ENCODE measurements at places on chromosomes 1 and 21.

DNA sequence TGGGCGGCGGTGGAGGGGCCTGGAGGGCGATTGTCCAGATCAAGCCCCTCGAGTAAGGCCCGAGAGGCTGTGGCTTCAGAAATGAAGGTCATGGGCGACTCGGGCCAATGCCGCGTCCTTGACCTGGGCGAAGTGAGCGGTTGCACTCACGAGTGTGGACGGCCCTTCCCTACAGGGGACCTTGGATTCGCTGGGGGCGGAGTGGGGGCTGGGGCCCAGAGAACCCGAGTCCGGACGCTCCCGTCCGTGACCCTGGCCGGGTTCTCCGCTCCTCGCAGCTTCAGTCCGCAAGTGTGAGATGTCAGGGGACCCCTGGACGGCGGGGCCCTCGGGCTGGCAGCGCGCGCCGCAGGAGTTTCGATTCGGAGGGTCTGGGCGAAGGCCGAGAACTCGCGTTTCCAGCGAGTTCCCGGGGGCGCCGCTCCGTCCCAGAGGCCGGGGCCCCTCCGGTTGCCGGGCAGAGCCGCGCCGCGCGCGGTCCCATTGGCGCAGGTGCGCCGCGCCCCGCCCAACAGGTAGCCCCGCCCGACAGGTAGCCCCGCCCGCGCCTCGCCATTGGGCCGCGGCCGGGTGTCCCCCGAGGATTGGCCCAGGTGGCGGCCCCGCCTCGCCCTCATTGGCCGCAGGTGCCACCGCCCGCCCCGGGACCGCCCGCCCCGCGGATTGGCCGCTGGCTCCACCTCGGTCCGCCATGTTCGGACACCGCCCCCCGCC, at the start of gene PRKCZ:
PRKCZ (plus strand) TSS at position 694 of the 714 bp plus-strand sequence. CDS start 220 bp downstream, outside the sequence.
- DNase-seq: no peak

- no peak for DNase-seq
These were observed 18.6 kb upstream of the HSPG2 start for GRCh38 chr1:21955501-21956281.

DNA sequence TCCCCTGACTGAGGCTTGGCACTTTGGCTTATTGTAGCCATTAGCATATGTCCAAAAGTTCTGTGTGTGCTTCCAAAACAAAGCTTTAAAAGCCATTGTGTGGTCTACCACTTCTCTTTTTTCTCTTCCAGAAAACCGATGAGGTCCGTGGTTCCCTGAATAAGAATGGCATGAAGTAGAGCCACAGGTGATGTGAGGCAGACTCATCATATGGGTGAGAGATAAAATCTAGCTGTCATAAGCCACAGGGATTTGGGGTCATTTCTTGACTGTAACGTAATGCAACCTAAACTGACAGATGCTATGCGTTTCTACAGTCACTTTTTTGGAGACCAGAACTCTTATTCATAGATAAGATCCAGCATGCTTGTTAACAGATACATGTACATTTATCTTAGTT, 7.0 kb upstream of the GREM2 start:
- DNase-seq: no peak

DNA sequence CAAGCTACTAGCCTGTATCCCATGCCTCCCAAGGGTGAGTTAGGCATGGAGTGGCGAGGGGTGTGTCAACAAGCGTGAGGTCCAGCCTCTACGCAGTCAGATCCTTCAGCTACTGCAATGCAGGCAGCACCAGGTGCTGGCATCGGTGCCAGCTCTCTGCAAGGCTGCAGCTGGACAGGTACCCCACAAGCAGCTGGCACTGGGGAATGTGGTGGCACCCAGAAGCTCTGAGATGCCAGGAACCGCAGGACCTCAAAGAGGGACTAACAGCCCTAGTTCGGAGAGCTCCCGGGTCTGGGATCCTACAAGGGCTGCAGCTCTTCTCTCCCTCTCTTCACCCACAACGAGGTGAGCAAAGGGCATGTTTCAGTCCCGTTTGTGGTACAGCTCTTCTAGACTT, 974.5 kb downstream of the LTN1 start:
- no peak for DNase-seq

DNA sequence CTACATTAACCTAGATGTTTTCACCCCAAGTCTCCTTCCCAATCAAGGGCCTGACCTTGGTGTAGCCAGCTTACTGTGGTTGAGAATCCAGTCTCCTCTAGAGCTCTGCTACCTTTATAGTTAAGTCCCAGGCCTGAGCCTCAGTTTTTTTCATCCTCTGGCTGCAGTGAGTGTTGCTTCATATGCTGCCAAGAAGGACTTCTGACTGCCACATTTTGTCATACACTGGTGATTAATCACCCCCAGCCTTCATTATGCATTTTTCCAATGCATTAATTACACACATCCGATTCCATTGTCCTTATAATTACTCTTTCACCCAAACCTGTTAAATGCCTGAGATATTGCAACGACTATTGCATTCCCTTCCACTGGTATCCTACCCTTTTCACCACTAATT, 66.3 kb upstream of the FGGY start:
- no peak for DNase-seq

- peak; percentile 50 for DNase-seq
These were observed 636 bp downstream of the INTS3 start for GRCh38 chr1:153728305-153729066.

DNA sequence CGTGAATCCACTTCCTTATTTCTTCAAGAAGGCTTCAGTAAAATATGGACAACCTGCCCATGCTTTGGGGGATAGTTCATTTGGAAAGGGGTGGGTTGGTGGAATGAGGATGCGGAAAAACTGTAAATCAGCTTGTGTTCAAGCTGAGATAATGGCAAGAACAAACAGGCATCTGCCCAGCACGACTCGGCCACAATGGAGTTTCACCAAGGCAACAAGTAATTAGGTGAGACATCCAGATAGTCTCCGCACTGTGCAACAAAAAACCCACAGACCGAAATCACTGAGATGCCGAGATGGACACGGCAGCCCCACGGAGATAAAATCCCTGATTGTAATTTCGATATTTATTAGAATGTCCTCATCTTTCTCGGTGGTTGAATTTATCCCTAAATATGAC, 455.2 kb downstream of the AJAP1 start:
- no peak for DNase-seq

DNA sequence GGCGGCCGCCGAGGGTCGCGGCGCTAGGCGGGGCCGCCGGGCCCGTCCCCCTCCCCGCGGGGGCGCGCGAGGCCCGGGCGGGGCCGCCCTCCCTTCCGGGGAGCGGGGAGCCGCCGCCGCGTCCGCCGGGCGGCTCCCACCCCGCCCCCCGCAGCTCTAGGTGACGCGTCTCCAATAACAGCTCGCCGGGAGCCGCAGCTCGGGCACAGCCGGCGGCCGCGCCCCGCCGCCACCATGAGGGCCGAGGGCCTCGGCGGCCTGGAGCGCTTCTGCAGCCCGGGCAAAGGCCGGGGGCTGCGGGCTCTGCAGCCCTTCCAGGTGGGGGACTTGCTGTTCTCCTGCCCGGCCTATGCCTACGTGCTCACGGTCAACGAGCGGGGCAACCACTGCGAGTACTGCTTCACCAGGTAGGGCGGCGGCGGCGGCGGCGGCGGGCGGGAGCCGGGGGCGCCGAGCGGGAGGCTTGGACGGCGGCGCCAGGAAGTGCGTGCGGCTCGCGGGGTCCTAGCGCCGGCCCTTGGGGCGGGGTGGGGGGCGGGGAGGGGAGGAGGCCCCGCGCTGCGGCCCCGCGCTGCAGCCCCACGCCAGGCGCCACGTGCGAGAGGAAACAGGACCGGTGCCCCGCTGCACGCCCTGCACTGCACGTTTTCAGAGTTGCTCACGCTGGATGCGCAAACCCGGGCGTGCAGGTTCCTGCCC, at the start of gene SMYD2:
SMYD2 (plus strand) TSS at position 139 of the 699 bp plus-strand sequence; CDS start at position 235, 96 bp downstream.
- peak; percentile 38 for DNase-seq

- peak; percentile 21 for DNase-seq
These were observed 28.4 kb downstream of the CD48 start for GRCh38 chr1:160682983-160683865.

- peak; percentile 93 for DNase-seq
These were observed 19.4 kb downstream of the PDE4B start for GRCh38 chr1:65812065-65812464.

GRCh38 chr1:21244154-21244553, 46.1 kb downstream of the ECE1 start:
- DNase-seq: no peak

DNA sequence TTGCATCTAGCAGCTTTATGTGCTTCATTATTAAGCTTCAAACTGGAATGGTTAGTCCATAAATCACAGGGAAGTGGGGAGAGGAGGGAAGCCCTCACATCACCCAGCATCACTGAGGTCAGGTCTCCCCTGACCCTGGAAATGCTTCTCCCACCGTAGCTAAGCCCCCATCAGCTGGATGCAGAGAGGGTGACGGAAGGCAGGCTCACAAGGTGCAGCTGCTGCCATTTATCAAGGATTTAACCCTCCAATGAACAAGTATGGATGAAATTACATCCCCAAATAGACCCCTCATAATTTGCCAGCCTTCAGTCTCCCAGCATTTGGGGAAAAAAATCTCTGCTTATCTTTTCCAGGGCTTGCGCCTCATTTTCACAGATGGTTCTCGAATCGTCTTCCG, 60.8 kb downstream of the PGM1 start:
- no peak for DNase-seq

DNA sequence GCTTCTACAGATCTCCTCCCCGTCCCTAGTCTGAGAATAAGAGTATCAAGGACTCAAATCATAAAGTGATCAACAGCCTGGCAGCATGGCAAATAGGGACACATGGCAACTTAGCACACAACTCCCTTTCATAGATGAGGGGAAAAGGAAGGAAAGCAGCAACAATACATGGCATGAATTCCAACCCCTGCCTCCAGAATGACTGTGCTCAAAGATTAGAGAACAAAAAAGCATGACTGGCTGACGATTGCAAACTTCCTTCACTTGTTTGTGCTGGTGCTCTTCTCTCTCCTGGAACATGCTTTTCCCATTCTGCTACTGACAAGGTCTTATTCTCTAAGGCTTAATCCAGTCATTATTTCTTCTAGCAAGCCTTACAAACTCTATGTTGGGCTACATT, 11.5 kb downstream of the KTI12 start:
- no peak for DNase-seq

- DNase-seq: no peak
These were observed 356.4 kb downstream of the DISC1 start for GRCh38 chr1:231982871-231983587.

GRCh38 chr1:109929170-109929569, 18.5 kb downstream of the CSF1 start:
- no peak for DNase-seq

GRCh38 chr1:228242409-228242808, 34.6 kb downstream of the OBSCN start:
- no peak for DNase-seq

GRCh38 chr1:174068000-174068399, 45.8 kb upstream of the RC3H1 start:
- peak; percentile 17 for DNase-seq

- DNase-seq: no peak
These were observed 1.2 kb upstream of the CGN start for GRCh38 chr1:151510020-151510405.

GRCh38 chr1:169044296-169044695, 62.2 kb upstream of the ATP1B1 start:
- DNase-seq: peak; percentile 98

DNA sequence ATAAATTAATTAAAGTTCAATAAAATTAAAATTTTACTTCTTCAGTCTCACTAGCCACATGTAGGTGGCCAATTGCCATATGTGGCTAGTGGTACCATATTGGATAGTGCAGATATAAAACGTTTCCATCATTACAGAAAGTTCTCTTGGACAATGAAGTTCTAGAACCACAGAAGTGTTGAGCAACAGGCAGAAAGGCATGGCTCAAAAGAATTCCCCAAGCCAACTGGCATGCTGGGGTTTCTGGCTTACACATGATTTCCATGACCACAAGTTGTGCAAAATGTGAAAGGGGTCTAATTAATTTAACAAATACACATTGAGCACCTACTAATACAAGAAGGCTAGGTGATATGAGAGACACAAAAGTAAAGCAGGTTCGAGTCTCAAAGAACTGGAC, 72.2 kb upstream of the CDC42BPA start:
- no peak for DNase-seq
